Activated CD4-positive, CD25-positive, alpha-beta regulatory T cell treated with anti-CD3 and anti-CD28 coated beads, Interleukin-2, amount 50 U/mL, for 16 hours (primary cell): ENCODE measurements at places on chromosomes 2 and 18.

- no peak for DNase-seq
These were observed 46.3 kb downstream of the CDC42EP3 start for GRCh38 chr2:37625156-37625555.

- no peak for DNase-seq
These were observed 25.8 kb downstream of the TBC1D8 start for GRCh38 chr2:101125374-101125773.

GRCh38 chr2:234615643-234616356 is 118.9 kb upstream of the ARL4C start:
- no peak for DNase-seq

DNA sequence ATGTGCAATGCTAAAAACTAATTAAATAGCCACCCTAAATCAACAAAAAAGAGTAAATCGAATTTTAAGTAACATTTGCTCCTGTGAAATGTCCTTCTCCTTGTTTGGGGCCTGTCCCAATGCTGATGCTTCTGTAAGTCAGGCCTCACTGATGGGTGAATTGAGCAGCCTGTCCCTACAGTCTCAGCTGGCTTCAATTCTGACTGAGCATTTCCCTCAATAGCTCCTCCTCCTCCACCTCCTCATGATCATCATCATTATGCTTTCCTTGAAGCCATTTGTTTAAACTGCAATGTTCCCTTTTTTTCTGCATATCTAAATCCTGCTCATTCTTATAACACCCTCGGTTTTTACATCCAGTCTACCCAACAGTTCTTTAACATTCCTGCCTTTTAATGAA is 137.2 kb upstream of the CELF4 start:
- DNase-seq, result no peak

- no peak for DNase-seq
These were observed 64.9 kb downstream of the CDH2 start for GRCh38 chr18:28112056-28112470.

DNA sequence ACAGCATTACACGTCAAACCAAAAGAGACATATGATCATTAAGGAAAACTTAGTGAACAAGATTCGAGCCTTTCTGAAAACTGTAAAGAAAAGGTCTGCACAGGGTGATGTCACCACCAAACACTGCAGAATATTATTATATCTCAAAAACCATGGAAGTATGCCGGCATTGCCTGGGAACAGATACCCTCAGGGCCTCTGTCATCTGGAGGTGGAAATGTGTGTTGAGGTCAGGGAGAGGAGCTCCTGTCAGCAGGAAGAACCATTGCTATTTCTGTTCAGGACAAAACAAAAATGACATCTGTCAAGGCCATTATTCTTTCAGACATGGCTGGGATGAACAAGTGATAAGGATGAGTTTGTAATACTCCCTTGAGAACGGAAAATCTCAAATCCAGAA is 365.9 kb upstream of the TRIB2 start:
- DNase-seq, result no peak

DNA sequence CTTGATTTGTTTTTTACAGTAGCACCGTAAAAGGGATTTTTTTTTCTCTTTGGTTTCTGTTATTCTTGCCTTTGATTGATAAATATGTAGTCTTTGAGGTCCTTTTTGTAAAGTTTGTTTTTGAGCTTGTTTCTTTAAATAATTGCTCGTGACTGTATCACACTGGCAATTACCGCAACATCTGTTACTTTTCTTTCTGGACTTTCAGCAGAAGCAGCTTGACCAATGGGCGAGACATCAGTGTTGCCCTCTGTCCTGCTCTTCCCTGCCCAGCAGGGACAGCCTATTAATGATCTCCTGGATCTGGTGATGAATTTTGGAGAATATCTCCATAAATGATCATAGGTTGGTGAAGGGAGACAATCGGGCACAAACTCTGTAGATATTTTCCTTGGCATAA is 74.9 kb downstream of the TDRD15 start:
- no peak for DNase-seq

GRCh38 chr18:53025247-53025646 is 685.2 kb downstream of the DCC start:
- DNase-seq, result no peak

- DNase-seq, result no peak
These were observed 111.7 kb upstream of the SCN1A start for GRCh38 chr2:166239548-166239947.
